ENCODE measurements at places on chromosomes 11 and 22.

GRCh38 chr22:48695731-48696305 lies 1131.9 kb downstream of the BRD1 start:
- DNase-seq, result no peak

DNA sequence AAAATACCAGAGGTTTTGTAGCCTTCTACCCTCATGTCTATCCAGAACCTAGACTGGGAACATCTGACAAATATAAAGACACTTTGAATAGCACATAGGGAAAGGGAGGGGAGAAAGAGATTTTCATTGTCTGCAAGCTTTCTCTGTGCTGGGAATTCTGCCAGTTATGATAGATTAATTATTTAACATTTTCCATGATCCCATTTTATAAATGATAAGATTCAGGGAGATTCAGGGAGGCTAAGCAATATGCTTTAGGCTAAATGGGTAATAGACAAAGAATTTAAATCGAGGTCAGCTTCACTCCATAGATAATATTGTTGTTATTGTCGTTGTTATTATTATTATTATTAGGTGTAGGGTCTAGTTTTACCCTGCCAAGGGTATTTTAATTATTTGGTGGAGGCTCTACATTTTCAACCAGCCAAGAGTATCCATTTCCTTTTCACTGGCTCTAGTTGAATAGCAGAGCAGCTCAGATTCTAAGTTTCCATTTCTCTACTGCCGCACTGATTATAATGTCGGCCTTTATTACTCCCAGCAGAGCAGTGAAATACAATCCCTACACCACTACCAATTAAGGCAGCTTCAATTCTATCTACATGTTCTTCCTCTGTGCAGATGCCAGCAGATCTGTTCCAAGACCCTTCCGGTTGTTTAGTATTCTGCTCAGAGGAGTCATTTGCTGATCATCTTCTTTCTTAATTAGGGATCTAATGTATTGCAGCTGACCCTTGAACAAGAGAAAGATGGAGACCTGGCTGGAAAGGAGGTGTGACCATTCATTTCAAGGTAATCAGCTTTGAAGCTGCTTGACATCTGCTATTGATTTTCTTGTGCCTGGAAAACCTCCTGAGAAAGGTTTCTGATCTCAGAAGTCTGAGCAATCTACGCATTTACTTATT lies 23.8 kb upstream of the SYN3 start:
- no peak for DNase-seq

DNA sequence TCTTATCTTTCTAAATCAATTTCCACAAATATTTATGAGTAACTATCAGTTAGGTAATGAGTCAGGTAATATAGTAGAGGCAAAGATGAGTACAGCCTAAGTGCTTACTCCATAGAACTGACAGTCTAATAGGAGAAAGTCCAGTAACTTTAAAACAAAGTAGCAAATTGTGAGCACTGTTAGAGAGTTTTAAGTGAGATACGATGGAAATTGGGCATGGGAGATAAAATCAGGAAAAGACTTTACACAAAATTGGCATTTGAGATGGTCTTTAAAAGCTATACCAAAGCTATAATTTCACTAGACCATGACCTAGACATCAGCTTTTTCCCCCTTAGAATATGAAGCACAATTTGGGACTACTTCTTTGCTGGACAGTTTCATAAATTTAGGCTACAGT lies 113.7 kb downstream of the CSTPP1 start:
- DNase-seq, result no peak

DNA sequence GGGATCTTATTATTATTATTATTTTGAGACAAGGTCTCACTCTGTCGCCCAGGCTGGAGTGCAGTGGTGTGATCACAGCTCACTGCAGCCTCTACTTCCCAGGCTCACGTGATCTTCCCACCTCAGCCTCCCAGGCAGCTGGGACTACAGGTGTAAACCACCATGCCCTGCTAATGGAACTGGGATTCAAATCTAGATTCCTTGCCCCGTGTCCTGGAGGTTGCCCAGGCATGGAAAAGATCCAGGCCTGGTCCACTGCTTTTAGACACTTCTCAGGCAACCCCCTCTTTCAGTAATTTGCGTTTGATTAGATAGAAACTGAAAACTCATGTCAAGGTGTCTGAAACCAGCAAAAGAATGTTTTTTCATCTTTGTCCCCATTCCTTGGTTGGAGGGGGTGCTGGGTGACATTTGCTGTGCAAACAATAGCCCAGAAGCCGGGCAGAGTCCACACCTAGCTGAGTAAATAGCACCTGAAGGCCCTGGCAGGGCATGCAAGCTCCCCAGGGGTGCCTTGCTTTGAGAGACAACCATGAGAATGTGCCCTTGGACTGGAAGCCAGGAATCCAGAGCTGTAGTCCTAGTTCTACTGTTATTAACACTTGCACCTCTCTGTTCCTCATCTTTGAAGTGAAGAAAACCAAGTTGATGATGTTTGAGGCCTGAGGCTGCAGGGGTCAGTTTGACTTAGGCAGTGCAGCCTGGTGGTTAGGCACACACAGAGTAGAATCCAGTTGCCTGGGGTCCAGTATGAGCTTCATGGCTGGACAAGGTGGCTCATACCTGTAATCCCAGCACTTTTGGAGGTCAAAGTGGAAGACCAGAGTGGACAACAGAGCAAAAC lies 19.1 kb upstream of the XBP1 start:
- no peak for DNase-seq

DNA sequence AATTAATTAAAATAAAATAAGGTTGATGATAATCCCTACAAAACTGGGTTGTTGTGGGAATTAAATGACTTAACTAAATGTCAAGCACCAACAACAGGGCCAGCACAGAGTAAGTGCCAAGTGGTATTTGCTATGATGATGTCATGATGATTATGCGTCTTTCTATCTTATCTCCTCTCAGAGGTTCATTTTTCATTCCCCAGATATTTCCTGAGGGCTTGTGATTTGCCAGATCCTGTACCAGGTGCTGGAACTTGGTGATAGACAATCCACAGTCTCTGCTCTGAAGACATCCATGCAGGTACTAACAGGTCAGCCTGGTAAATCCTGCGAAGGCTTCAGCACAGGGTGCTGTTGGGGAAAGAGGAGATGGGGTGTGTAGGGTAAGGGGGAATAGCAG lies 8.1 kb upstream of the MYH9 start:
- no peak for DNase-seq

GRCh38 chr11:14373941-14374646 lies 15.1 kb upstream of the RRAS2 start:
- no peak for DNase-seq

- DNase-seq, result no peak
These were observed 80.7 kb upstream of the NAV2 start for GRCh38 chr11:19631712-19632498.

DNA sequence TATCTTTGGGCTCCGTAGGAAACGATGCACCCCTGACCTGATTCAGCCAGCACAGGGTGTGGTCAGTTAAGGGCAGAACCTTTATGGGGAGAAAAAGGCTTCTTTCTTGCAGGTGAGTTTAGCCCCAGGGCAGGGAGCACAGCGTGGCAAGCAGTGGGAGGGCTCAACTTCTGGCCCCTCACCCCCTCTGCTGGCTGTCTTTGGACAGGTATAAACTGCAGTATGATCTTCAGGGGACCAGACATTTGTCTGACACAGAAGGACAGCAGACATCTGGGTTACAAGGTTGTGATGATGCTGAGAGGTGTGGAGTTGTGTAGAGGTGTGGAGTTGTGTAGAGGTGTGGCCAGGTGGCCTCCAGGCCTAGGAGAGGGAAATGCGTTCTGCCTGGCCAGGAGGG lies 324.0 kb upstream of the PLET1 start:
- no peak for DNase-seq

DNA sequence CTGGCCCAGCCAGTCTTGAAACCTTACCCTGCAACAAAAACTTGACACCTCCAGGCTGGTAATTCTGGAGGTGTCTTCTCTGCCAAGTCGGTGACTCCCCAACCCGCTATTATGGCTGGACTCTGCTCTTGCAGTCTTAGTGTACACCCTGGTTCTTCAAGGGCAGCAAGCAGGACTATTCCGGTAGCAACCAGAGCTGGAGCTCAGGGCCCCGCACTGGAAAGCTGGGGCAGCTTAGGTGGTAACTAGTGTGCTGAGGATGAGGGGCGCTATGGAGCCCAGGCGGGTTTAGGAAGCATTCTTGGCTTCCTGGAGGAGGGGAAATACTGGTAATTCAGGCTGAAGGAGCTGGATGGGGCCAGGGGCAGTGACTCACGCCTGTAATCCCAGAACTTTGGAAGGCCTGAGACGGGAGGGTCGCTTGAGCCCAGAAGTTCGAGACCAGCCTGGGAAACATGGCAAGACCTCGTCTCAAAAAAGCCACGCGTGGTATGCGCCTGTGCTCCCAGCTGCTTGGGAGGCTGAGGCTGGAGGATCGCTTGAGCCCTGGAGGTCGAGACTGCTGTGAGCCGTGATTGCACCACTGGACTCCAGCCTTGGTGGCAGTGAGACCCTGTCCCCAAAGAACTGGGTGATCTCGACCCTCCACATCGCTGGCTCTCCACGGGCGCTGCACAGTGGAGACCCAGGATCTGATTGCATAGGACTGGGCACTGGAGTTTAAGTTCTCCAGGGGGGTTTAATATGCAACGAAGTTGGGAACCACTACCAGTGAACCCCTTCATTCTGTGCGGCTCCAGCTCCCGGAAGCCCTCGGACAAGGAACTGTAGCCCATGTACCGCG lies 10.6 kb upstream of the AIFM3 start:
- no peak for DNase-seq

DNA sequence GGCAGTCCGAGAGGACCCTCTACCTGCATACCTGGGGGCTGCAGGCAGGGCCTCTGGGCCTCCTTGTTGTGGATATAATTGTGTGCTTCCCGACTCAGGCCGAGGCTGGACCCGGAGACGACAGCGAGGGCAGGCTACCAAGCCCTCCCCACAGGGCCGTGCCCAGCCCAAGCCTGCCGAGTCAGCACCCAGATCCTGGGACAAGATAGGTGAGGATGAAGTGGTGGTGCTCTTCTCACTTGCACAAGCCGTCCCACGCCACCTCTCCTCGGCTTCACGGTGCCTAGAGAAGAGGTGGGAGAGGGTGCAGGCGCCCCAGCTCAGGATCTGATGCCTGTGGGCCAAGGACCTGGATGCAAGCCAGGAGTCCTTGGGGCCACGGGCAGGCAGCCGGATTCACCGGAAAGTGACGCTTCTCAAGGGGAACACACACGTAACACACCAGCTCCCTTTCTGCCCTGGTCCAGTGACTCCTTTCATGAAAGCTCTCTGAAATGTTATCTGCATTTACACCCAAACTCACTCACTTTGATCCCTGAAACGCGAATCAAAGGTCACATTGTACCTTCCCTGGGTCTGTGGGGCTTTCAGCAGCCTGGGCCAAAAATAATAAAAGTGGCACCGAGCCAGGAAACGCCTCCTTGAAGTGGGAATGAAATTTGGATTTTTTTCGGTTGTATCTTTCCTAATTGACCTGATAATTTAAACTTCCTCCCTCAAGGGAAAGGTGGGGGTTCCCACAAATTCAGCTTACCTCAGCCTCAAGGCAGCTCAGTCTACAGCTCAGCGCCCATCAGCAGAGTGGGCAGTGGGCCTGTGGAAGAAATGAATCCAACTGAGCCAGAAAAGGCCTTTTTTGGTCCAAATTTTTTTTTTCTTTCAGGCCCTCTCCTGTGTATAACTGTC lies 1.1 kb upstream of the GNB1L start:
- DNase-seq, result no peak

GRCh38 chr11:46528445-46529094 lies 65.3 kb downstream of the AMBRA1 start:
- DNase-seq, result no peak

DNA sequence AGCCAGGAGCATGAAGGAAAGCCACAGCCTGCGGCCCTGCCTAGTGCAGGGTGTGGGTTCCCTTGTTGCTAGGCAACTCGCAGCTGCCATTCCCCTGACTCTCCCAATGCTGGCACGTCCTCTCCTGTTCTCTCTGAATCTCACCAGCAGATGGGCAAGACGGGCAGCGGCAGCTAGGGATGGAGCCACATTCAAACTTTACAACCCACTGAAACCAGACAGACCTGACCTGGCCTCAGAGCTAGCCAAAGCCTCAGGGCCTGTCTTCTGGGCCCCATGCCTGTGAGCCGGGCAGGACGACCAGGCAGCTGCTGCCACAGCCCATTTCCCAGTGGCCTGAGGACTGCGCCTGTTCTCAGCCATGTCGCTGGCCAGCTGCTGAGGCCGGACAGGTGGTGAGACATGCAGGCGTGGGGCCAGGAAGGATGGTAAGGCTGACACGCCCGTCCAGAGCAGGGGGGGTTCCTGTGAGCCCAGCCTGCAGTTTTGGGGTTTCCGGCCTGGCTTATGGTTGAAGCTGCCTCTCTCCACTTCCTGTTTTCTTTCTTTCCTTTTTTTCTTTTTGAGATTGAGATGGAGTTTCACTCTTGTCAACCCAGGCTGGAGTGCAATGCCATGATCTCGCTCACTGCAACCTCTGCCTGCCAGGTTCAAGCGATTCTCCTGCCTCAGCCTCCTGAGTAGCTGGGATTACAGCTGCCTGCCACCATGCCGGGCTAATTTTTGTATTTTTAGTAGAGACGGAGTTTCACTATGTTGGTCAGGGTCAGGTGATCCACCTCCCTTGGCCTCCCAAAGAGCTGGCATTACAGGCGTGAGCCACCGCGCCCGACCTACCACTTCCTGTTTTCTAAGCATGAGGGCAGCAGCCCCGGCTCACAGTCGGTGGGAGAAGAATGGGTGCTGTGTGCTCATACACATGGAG lies 4.1 kb downstream of the SUN2 start:
- no peak for DNase-seq

- DNase-seq, result no peak
These were observed 30.7 kb downstream of the PRR5L start for GRCh38 chr11:36326524-36327419.

DNA sequence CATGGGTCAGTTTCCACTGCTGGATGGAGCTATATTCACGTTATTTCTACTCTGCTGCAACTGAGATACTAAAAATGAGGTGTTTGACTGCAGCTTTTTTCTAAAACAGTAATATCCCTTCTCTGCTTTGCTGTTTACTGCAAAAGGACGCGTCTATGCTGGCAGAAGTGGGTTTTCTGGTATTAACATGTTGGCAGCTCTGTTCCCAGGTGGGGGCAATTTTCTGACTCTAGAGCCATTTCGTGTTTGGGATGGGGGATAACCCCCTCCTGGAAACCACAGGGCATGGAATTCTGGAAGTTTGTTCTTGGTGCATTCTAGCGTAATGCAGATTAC lies 4.9 kb downstream of the GRK2 start:
- DNase-seq, result no peak

GRCh38 chr11:115126092-115126491 lies 378.1 kb downstream of the CADM1 start:
- DNase-seq, result no peak

Data from mesothelial cell of epicardium (in vitro differentiated cells).